ENCODE measurements at places on chromosomes 12 and 14.
A peak's percentile ranks its signal among the peaks of the same experiment; 100 is the strongest.

DNA sequence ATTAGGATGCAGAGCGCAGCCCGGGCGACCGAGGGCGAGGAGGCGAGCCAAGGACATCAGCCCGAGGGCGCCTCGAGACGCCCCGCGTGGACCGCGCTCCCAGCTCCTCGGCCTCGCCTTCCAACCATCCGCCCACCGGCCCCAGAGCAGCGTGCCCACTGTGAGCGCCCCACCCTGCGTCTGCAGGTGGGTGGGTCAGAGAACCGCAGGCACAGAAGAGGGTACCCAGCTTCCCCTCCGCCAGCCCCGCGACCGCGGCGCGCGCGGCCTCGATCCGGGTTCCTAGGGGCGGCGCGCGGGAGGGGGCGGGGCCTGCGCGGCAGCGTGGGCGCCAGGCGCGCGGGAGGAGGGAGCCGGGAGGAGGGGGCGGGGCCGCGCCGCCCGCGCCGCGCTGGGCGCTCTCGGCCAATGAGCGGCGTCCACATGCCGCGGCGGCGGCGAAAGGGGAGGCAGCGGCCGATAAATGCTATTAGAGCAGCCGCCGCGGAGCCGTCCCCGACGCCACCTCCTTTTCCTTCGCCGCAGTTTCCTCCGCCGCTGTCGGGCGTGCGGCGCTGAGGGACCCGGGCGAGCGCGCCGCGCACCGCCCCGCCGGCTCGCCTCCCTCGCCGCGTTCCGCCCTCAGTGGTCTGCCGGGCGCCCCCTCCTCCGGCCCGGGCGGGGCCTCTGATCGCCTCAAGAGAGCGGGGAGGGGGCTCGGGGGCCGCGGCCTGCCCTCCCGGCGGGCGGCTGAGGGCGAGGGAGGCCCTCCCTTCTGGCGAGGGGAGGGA lies at the start of gene ATP2A2:
ATP2A2 (plus strand) TSS at position 469 of the 770 bp plus-strand sequence. CDS start 543 bp downstream, outside the sequence.
- peaks cover 35% of the 10 kb centered on the region for H3K36me3 ChIP-seq
- peak within 1 kb of the TSS; percentile 93 for H3K27ac ChIP-seq
- peak within 1 kb of the TSS; percentile 97 for H3K4me3 ChIP-seq
- H3K27me3 ChIP-seq, result peaks cover 14% of the 10 kb centered on the region

DNA sequence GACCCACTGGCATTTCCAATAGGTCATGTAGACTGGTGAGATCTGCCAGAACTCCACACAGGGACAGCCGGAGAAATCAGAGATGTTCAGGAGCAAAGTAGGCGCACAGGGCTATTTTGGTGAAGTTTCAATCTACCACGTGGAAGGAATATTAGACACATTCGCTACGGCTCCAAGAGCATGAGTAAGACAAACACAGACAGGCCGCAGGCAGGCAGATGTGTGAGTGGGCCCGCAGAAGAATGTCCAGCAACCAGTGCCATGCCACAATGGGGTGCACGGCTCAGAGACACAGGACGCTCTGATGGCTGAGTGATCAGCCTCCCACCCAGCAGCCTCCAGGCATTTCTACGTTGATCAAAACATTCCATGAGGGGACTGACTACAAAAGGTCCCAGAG lies 10.4 kb downstream of the SLC15A4 start:
- H3K4me1 ChIP-seq, result peaks cover 69% of the 10 kb centered on the region
- H3K36me3 ChIP-seq, result peaks cover 55% of the 10 kb centered on the region
- no peak overlapping the region for H3K4me3 ChIP-seq
- no peak overlapping the region for H3K27ac ChIP-seq

DNA sequence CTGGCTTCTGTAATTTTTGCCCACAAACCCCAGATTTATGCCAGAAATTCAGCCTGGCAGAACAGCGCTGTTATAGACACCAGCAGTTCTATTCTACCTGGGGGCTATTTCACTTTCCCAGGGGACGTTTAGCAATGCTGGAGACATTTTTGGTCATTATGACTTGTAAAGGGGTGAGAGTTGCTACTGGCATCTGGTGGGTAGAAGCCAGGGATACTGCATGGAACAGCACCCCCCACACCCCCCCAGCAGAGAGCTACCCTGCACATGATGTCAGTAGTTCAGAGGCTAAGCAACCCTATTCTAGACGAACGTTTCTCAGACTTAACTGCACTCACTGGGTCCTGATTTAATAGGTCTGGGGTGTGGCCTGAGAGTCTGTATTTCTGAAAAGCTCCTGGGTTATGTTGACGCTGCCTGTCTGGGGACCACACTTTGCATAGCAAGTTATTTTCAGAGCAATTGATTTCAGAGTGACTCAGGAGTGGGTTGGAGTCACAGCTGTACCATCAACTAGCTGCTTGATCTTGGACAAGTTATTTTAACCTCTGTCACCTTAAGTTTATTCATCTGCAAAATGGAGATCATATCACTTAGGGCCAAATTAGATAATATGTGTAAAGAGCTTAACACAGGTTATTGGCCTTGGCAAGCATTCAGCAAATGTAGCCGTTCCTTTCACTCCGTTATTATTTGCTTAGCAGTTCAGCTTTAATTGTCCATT lies 48.5 kb downstream of the CHST11 start:
- H3K27me3 ChIP-seq, result no peaks in the 10 kb centered on the region
- H3K27ac ChIP-seq, result no peak overlapping the region
- peaks cover 66% of the 10 kb centered on the region for H3K4me1 ChIP-seq
- peaks cover 40% of the 10 kb centered on the region for H3K36me3 ChIP-seq
- DNase-seq, result no peak

- H3K4me3 ChIP-seq, result no peak overlapping the region
- no peak overlapping the region for H3K27ac ChIP-seq
- H3K27me3 ChIP-seq, result no peaks in the 10 kb centered on the region
- no peak for DNase-seq
- peaks cover 8% of the 10 kb centered on the region for H3K36me3 ChIP-seq
Measured at GRCh38 chr12:49428793-49429192, 61.5 kb downstream of the SPATS2 start.

DNA sequence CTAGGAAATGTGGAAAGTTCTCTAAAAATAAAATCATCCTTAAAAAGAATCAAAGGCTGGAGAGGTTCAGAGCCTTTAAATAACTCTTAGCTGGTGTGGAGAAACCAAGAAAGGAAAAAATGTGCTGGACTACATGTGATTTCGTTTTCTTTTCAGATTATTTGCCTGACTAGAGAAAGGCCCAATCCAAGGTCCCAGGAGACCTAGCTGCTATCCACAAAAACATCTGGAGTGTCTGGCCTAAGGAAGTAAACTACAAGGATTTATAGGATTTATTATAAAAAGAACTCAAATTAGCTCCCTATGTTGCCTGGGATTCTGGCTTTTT lies 774 bp upstream of the TMEM30B start:
- H3K27me3 ChIP-seq, result peaks cover 24% of the 10 kb centered on the region
- peaks cover 38% of the 10 kb centered on the region for H3K4me1 ChIP-seq
- no peak overlapping the region for H3K4me3 ChIP-seq
- H3K36me3 ChIP-seq, result no peaks in the 10 kb centered on the region

DNA sequence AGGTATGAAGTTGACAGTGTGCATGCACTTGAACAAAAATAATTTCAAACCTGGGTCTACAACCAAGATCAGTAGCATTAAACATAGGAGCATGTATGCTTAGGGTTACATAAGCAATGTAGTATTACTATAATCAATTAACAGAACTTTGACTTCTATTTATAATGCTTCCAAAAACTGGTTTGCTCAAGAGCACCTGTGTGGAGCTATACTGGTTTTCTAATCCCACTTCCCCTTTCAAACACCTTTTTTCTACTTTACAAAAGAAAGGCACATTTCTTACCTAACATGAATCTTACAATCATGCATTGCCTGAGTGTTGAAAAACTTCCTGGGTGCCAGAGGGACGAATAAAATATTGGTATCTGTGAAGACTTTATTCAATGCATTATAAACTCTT lies 72.7 kb downstream of the EFCAB11 start:
- H3K27me3 ChIP-seq, result peaks cover 5% of the 10 kb centered on the region
- H3K27ac ChIP-seq, result no peak overlapping the region
- DNase-seq, result no peak
- no peaks in the 10 kb centered on the region for H3K36me3 ChIP-seq
- H3K4me3 ChIP-seq, result no peak overlapping the region
- H3K4me1 ChIP-seq, result no peaks in the 10 kb centered on the region

GRCh38 chr12:45666396-45666795 lies 63.1 kb upstream of the ARID2 start:
- H3K4me1 ChIP-seq, result peaks cover 39% of the 10 kb centered on the region
- H3K4me3 ChIP-seq, result no peak overlapping the region
- H3K36me3 ChIP-seq, result peaks cover 2% of the 10 kb centered on the region
- H3K27ac ChIP-seq, result no peak overlapping the region
- H3K27me3 ChIP-seq, result peaks cover 25% of the 10 kb centered on the region

- H3K27me3 ChIP-seq, result peaks cover 9% of the 10 kb centered on the region
- H3K4me3 ChIP-seq, result no peak overlapping the region
- no peaks in the 10 kb centered on the region for H3K36me3 ChIP-seq
- no peak for DNase-seq
- H3K4me1 ChIP-seq, result no peaks in the 10 kb centered on the region
- no peak overlapping the region for H3K27ac ChIP-seq
Measured at GRCh38 chr12:105418821-105419291, 88.4 kb downstream of the C12orf75 start.

DNA sequence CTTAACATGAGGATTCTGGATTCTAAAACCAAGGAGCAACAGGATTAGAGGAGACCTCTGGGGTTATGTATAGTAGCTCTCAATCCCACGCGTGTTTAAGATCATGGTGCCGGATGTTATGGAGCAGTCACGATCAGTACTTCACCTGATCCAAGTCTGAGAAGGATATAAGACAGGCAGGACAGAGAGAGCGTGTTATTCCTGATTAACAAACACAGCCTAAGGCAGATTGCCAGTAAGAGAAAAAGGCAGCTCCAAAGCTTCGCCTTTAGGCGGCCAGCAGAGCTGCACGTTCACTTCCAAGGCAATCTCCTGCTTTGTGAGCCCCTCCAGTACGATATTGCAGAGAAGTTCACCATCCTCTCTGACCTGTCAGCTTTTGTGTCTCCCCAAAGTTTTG lies 5.5 kb downstream of the SETD3 start:
- no peak for DNase-seq
- no peak overlapping the region for H3K4me3 ChIP-seq
- H3K27me3 ChIP-seq, result no peaks in the 10 kb centered on the region
- H3K36me3 ChIP-seq, result no peaks in the 10 kb centered on the region
- H3K27ac ChIP-seq, result no peak overlapping the region

DNA sequence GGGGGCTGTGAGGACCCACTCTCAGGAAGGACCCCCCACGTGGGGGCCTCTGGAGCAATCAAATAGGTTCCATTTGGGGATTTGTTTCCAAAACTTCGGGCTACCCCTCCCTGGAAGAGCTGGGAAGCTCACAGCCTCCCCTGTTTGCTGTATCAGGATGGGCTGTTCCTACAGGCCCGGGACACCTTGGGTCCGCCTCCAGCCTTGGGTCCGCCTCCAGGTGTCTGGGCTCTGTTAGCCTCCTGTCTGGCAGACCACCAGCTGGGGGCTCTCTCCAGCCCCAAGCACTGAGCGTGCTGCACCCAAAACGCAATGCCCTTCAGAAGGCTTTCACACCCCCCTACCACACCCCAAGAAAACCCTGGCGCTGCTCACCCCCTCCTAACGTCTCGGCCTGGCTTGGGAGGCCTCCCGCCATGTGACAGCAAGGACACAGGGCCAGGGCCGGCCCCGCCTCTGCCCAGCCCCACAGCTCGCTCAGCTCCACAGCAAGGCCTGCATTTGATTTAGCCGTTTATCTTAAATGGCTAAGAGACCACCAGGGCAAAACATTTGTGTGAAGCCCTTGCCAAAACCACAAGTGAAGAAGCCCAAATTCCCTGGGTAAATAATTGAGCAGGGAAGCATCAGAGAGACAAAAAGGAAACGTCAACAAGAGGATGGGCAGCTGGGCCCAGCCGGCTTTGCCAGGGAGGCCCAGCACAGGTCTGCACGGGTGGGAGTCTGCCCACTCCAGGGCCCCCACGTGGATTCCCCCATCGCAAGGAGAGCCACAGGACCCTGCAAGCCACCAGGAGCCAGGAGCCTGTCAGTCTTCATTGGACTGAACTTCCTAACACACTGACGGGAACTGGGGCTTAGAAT lies 39.9 kb downstream of the BCL11B start:
- H3K27me3 ChIP-seq, result no peaks in the 10 kb centered on the region
- H3K4me1 ChIP-seq, result peaks cover 88% of the 10 kb centered on the region
- DNase-seq, result peak; percentile 77
- peak overlapping the region; percentile 90 for H3K4me3 ChIP-seq

DNA sequence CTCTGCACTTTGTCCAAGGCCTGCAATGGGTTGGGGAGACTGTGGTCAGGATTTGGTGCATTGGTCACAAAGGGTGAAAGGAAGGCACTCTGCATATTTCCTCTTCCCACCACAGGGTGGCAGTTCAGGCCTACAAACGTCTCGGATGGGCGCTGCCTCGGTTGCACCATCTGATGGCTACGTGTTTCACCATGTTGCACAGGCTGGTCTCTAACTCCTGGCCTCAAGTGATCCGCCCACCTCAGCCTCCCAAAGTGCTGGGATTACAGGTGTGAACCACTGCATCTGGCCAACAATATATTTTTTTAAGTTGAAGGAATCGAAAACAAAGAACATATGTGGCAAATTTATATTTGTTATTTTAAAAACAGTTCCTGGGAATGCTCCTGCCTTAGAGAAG lies 35.1 kb downstream of the TMBIM6 start:
- H3K27ac ChIP-seq, result no peak overlapping the region
- H3K4me3 ChIP-seq, result no peak overlapping the region
- peaks cover 20% of the 10 kb centered on the region for H3K27me3 ChIP-seq
- DNase-seq, result peak; percentile 87
- peaks cover 11% of the 10 kb centered on the region for H3K4me1 ChIP-seq

GRCh38 chr12:114903083-114903691 lies 219.2 kb upstream of the TBX3 start:
- no peak overlapping the region for H3K27ac ChIP-seq
- H3K36me3 ChIP-seq, result no peaks in the 10 kb centered on the region
- no peak overlapping the region for H3K4me3 ChIP-seq
- no peaks in the 10 kb centered on the region for H3K4me1 ChIP-seq

- H3K27ac ChIP-seq, result no peak overlapping the region
- H3K27me3 ChIP-seq, result no peaks in the 10 kb centered on the region
- no peaks in the 10 kb centered on the region for H3K36me3 ChIP-seq
- no peaks in the 10 kb centered on the region for H3K4me1 ChIP-seq
- DNase-seq, result no peak
Measured at GRCh38 chr12:125229878-125230530, 164.8 kb downstream of the AACS start.

DNA sequence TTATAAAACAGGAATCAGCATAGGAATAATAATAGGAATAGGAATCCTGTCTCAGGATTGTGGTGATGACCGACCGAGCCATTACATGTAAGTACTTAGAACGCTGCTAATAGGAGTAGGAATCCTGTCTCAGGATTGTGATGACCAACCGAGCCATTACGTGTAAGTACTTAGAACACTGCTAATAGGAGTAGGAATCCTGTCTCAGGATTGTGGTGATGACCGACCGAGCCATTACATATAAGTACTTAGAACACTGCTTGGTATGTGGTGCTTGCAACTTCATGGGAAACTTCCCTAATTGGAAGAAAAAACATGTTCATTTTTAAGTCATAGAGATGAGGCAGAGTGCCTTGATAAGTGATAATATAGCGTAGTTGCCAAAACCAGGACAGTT lies 30.0 kb downstream of the ELK3 start:
- peaks cover 56% of the 10 kb centered on the region for H3K36me3 ChIP-seq
- H3K27ac ChIP-seq, result no peak overlapping the region
- peaks cover 24% of the 10 kb centered on the region for H3K4me1 ChIP-seq
- DNase-seq, result no peak

GRCh38 chr14:85039353-85039626 lies 490.7 kb upstream of the FLRT2 start:
- no peak overlapping the region for H3K27ac ChIP-seq
- DNase-seq, result no peak
- no peaks in the 10 kb centered on the region for H3K27me3 ChIP-seq
- H3K4me1 ChIP-seq, result no peaks in the 10 kb centered on the region

GRCh38 chr14:87640553-87640952 lies 352.4 kb downstream of the GALC start:
- no peaks in the 10 kb centered on the region for H3K36me3 ChIP-seq
- no peak overlapping the region for H3K4me3 ChIP-seq
- no peak overlapping the region for H3K27ac ChIP-seq
- H3K27me3 ChIP-seq, result no peaks in the 10 kb centered on the region
- no peak for DNase-seq

All from activated CD4-positive, alpha-beta T cell treated with anti-CD3 and anti-CD28 coated beads, Interleukin-2, amount 10 ng/mL, durations not matched to agents 24 days and 14 days (primary cell).